ENCODE measurements at places on chromosomes 6 and 20.

DNA sequence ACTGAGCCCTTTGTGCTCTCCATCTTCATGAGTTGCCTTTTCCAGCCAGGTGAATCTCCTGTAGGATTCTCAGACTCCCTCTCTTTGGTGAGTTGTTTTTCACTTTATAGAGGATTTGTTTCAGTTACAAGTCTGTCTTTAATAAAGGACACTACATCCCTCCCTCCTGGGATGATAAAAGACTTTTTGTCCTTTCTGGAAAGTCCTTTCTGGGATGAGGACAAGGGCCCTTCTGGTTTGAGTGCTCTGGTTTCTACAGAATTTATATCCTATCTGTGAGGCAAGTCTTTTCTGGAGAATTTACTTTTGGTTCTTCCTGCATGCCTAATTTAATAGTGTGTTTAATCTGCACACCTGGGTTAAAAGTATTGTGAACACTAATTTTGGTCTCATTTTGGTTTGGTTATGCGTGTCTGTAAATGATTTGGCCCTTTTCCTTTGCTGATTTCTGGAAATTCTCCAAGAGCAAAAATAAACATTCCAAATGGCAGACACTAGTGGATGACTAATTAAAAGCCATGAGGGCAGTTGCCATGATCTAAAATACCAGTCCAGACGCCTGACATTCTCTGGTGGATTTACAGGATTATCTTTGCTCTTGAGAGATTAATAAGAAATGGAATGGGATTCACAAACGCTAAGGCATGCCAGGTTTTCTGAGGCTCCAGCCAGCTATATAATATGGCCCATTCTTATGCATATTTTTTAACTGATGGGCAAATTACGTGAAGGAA lies 44.8 kb downstream of the TCP11 start:
- peak; percentile 78 for DNase-seq

DNA sequence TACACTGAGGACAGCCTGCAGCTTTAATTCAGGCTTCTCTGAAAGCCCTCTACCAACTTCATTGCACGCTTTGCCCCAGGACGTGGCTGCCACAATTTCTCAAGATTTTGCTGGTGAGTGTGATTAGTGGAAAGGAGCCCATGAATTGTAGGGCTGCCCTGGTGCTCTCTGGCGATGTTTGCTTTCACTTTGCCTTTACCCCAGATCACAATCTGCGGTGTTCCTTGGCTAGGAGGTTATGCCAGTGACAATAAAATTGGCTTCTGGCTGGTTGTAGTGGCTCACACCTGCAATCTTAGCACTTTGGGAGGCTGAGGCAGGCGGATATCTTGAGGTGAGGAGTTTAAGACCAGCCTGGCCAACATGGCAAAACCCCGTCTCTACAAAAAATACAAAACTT lies 139.3 kb downstream of the FOXC1 start:
- no peak for DNase-seq

DNA sequence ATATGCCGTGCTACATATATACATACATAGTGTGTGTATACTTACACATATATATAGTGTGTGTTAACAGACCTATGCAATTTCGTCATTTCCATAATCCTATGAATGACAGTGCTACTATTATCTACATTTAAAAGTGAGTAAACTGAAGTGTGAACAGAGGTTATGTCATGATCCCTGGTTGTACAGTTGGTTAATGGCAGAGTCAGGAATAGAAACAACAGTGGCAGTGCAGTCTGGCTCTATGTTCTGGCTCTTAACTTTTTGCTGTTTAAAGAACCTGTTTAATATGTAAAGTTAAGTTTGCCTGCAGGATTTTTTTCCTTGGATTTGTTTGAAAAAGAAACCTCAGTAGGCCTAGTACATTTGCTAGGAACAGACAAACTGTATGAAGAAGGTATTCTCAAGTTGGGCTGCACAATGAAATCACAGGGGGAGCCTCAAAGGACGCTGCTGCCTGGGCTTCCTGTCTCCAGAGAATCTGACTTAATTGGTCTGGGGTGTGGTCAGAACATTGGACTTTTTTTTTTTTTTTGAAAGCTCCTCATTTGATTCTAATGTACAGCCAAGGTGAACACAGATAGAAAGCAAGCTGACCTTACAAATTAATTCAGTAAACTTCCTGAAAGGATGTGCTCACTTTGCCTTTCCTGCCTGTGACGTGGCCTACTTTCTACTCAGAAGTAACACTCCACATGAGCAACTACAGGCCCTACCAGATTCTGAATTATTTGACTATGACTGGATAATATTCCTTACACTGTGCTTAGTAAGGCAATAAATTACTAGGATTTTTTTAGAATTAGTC lies 29.4 kb downstream of the PLCB1 start:
- DNase-seq: peak; percentile 66

- DNase-seq: peak; percentile 69
Observed at GRCh38 chr20:63215101-63216040, 560 bp downstream of the YTHDF1 start.

- peak; percentile 47 for DNase-seq
Observed at GRCh38 chr6:71533939-71534379, 245.3 kb downstream of the OGFRL1 start.

DNA sequence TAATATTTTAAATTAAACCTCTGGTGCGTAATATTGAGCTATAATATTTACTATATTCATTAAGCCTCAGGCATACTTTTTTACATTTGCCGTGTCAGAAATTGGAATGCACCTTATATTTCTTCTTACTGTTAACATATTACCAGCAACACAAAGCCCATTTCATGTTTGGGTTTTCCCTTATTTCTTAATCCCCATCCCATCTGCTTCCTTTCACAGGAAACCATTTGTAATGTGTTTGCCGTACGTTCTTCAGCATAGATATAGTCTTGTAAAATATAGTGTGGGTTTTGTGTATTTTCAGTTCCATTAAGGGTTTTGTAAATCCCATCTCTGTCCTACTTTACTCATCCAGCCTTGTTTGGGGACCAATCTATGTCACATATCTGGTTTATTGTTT lies 6.5 kb downstream of the EYS start:
- DNase-seq: no peak

- peak; percentile 63 for DNase-seq
Observed at GRCh38 chr20:58691773-58692578, 624 bp upstream of the NPEPL1 start.

GRCh38 chr6:50862176-50862575 lies 43.5 kb downstream of the TFAP2B start:
- DNase-seq: no peak

DNA sequence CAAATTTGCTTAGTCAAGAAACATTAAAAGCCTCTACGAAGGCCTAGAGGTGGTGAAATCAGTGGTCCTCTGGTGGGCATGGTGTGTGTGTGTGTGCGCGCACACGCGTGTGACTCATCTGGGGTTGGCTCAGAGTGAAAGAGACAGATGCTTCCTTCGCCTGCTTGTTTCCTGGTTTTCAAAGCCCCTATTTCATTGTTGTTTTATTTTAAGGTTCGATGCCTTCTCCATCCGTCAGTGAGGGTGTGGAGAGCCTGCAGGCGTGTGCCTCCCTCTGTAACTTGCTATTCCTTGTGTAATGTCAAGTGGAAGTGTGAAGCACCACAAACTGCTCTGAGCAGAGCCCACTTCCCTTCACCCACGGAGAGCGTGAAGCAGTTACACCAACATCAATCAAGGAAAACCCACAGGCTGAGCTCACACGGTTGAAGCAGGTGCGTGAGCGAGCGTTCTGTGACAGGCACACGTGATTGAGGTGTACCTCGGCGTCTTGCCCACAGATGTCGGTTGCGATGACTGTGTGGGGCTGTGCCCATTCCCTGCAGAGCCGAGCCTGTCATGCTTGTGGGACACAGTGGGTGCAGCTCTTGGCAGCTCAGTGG lies 233.9 kb downstream of the PRL start:
- no peak for DNase-seq

- DNase-seq: no peak
Observed at GRCh38 chr6:41652866-41653652, 14.8 kb downstream of the MDFI start.

GRCh38 chr6:7721649-7722048 lies 4.2 kb upstream of the BMP6 start:
- peak; percentile 68 for DNase-seq

DNA sequence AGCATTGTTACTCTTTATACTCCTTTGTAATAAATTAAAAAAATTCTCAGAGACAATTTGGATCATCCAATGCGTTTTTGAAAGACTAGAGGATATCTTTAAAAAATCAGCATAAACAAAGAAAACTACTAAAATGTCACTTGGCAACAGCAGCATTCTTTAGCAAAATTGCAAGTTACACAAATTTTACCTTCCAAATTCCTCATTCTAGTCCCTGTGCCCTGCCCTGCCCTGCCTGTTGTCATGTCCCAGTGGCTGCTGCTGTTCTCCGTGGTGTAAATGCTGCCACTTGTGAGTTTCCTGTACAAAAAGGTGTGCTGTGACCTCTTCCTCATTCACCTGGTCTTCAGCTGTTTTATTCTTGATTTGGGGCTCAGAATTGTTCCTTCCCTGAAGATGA lies 83.2 kb downstream of the CDC5L start:
- no peak for DNase-seq

- no peak for DNase-seq
Observed at GRCh38 chr6:52328729-52329128, 33.2 kb upstream of the PAQR8 start.

GRCh38 chr20:45323731-45324130 lies 15.6 kb upstream of the MATN4 start:
- no peak for DNase-seq

DNA sequence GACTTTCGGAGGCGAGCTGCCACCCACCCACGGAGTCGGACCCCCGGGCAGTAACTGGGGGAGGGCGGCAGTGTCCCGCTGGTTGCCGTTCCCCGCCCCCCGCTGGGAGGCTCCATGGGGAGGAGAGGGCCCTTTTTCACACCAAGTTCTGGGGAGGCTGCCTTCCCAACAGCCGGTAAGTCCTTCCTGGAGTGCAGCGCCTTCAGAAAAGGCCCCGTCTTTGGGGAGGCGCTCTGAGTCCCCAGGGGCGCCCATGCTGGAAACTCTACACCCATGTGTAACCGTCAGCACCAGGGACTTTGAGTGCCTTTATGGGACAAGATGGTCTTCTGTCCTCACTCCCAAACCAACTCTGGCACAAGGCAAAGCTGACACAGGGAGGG lies 430 bp upstream of the SOX18 start:
- DNase-seq: no peak

GRCh38 chr20:3635346-3635745 lies 27.9 kb downstream of the GFRA4 start:
- peak; percentile 42 for DNase-seq

DNA sequence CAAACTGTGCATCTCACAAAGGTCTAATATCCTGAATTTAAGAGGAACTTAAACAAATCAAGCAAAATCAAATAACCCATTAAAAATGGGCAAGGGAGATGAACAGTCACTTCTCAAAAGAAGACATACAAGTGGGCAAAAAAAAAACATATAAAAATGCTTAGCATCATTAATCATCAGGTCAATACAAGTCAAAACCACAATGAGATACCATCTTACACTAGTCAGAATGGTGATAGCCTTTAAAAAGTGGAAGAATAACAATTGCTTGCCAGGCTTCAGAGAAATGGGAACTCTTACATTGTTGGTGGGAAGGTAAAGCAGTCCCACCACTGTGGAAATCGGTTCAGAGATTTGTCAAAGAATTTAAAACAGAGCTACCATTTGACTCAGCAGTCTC lies 646.7 kb upstream of the PTCHD4 start:
- DNase-seq: peak; percentile 34

DNA sequence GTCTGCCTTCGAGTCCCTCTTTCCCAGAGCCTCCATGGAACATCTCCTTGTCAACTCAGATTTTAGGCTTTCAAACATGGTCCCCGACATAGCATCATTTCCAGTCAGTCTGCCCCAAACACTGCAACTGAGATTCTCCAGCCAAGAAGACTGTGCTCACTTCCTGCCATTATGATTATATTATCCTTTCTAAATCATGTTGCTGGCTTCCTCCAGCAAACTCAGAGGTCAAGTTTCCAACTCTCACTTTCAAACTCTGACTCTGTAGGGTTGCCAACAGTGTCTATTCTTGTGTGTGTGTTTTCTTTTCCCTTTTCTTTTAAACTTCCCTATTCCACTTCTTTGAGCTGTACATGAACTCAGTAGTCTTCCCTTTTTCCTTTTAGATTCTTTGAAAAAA lies 61.2 kb upstream of the TRAF3IP2 start:
- DNase-seq: peak; percentile 73

DNA sequence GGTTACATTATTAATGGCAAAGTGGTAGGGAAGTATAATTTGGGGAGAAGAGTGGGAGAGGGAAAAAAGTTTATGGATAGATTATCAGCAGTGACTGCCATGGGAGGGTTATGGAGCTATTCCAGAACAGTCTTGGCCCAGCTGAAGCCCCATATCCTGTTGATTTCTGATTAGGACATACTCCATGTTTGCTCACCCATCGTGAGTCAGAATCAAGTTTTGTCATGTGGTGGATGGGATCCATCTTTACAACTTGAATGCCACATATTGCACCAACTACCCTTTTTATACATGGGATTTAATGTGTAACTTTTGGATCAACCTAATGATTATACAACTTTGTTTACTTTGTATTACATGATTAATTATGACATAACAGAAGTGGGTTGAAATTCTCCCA lies 217.0 kb downstream of the HAO1 start:
- DNase-seq: peak; percentile 93

DNA sequence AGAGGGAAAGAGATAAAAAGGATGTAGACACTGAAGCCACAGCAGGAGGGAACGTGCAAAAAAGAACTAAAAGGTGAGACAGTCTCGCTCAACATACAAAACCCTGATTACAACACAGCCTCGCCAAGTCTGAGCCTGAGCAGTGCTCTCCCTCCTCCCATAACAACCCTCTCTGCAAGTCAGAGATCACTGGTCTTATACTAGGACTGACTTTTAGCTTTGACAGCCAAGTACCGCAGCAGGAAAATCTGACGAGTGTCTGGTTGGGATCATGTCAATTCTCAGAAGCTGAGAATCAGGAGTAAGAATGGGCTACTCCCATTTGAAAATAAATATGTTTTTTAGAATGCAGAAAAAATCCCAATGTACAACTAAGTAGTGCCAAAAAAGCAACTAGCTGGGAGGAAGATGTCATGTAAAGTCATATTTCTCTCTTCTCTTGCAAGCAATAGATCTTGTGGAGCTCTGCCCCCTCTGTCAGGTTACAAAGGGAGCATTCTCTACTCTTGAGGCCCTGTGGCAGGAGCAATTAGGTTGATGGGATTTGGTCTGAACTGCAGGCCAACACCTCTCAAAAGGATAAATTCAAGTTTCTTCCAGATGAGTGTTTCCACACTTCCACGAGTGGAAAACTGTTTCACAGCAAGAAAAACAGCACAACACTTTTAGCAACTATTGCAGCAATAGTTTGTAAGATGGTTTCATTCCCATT lies 118.9 kb upstream of the COL21A1 start:
- DNase-seq: no peak

GRCh38 chr20:38377039-38377685 lies 30.9 kb downstream of the LBP start:
- no peak for DNase-seq

DNA sequence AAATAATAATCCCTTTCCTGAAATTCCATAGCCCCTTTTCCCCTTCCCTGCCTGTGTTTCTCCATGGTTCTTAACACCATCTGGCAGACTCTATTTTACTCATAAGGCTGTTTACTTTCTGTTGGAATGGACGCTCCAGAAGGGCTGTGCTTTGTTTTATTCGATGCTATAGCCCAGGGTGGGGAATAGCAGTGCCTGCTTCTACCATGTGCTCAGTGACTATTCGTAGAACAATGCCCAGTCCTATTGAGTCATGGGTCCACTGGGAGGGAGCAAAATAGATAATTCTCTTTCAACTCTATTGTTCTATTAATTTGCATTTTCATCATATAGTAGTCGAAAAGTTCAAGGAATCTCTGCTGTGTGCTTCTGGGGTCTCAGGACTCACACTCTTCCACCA lies 565.1 kb downstream of the C6orf118 start:
- no peak for DNase-seq

GRCh38 chr6:106568530-106568929 lies 60.8 kb downstream of the RTN4IP1 start:
- DNase-seq: no peak
